NCI-H187 treated with DMSO at 0.1 percent for 48 hours (cell line): ENCODE measurements at places on chromosomes 2 and 18.

- no peak for DNase-seq
Measured at GRCh38 chr2:239751679-239752355, 273.3 kb downstream of the NDUFA10 start.

GRCh38 chr2:183079139-183079775 lies 710 bp downstream of the DUSP19 start:
- no peak for DNase-seq

- DNase-seq = no peak
Measured at GRCh38 chr2:126482582-126483464, 173.1 kb upstream of the GYPC start.

GRCh38 chr18:35050028-35050546 lies 8.9 kb downstream of the MAPRE2 start:
- no peak for DNase-seq

DNA sequence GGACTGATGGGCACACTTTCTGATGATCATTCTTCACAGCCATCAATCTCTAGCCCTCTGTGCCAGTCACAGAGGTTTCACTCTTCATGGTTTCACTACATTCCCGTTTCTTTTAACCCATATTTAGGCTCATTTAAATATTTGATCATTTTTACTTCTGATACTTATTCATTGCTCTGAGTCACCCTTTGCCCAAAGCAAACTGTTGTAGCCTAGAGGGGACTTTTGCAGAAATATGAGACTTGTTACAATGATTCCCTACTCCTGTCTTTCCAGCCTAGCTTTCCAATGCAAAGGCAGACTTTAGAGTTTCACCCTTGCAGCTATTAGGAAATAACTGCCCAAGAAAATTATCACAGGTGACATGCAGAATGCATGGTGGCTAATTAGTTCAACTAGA lies 444.2 kb downstream of the PTPRM start:
- no peak for DNase-seq

- DNase-seq = no peak
Measured at GRCh38 chr2:177235855-177236437, 23.4 kb downstream of the HNRNPA3 start.

DNA sequence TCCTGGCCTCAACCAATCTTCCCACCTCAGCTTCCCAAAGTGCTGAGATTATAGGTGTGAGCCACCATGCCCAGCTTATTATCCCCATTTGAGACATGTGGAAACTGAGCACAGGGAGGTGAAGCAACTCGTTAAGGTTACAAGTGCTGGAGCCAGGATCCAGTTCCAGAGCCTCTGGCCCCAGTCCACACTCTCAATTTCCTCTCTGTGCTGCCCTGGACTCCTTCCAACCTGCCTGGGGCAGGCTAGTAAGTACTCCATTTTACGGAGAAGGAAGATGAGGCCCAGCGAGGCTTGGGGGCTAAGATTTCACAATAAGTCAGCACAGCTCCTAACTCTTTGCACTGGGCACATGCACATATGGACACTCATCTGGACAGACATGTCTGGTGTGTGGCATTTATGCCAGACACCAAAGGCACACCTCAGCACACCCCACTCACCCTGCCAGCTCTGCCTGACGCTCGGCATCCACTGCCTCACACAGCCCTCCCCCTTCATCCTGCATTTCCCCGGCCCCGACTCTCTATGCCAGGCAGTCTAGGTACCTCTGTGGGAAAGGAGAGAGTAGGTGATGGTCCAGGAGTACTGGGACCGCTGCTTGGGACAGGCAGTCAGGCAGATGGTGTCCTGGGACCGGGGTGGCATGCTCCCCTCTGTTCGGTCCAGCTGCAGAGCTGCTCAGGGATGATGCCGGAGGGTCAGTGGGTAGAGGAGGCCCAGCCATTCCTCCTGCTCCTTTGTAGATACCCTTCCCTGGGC lies 20.5 kb downstream of the CFAP65 start:
- DNase-seq = no peak

DNA sequence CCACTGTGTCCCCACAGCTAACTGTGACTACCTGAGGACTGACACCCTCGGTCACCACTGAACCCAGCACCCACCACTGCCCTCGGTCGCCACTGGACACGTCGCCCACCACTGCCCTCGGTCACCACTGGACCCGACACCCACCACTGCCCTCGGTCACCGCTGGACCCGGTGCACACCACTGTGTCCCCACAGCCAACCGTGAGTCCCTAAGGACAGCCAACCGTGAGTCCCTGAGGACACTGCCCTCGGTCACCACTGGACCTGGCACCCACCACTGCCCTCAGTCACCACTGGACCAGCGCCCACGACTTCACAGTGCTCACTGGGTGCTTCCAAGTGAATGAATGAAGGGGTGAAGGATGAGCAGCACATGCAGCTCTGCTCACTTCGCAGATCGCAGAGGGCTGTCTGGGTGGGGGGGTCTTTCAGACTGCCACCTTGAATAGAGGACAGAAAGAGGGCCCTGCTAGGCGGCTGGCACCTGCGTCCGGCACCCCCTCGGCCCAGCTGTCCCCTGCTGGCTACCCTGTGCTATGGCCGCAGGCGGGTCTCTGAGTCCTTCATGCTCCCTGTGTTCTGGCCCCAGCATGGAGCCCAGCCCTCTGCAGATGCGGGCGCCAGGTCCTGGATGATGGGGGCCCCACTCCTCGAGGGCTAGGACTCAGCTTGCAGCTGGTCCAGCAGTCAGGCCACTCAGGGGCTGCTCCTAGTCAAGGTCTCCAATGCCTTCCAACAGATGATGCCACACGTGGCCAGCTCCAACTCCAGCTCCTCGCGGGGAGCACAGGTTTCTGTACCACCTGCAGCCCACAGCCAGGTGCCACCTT lies 51.4 kb upstream of the GPC1 start:
- no peak for DNase-seq

- DNase-seq = no peak
Measured at GRCh38 chr2:32229635-32230034, 35.1 kb downstream of the NLRC4 start.

- no peak for DNase-seq
Measured at GRCh38 chr2:149885468-149885867, 297.9 kb upstream of the MMADHC start.

DNA sequence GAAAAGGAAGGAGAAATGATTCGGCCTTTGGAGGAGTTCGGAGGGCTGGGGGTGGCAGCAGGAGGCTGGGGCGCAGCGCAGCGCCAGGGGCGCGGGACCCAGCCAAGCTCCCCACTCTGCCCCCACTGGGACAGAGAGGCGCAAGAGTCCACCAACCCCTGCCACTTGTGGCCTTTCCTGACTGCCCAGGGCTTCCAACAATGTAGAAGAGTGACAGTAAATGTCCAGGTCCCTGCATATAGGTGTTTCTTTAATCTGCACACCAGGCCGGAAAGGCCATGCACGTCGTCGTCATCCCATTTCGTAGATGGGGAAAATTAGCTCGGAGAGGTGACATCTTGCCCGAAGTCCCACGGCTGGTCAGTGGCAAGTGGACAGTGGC lies 96.6 kb downstream of the INHBB start:
- no peak for DNase-seq

DNA sequence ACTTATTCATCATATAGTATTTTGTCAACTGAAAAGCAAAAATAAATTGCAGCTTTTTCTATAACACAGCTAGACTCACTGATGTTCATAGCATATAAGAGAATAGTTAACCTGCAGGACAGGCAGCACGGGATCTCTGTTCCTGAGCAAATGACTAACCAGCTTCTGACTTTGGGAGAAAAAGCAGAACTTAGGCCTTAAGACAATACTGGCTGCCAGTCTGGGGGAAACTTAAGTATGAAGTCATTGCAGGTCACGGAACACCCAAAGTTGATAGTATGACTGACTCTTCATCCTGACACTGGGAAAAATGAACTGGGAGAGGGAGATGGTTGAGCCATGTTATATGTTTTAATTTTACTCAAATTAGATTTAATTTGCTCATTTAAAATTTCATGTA lies 113.0 kb downstream of the DPP4 start:
- DNase-seq = no peak

DNA sequence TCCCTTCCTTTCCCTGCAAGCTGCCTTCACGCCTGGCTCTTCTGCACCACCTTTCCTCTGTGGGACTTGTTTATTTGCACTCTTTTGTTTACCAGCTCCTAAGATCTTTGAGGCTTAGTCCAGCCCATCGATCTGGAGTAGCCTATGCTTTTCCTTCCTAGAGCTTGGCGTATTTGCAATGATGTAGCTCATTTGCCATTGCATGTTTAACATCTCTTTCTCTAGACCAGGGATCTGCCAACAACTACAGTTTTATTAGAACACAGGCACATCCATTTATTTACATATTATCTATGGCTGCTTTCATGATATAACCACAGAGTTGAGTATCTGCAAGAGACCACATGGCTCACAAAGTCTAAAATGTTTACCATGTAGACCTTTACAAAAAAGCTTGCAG lies 150.4 kb downstream of the RAPGEF4 start:
- no peak for DNase-seq

DNA sequence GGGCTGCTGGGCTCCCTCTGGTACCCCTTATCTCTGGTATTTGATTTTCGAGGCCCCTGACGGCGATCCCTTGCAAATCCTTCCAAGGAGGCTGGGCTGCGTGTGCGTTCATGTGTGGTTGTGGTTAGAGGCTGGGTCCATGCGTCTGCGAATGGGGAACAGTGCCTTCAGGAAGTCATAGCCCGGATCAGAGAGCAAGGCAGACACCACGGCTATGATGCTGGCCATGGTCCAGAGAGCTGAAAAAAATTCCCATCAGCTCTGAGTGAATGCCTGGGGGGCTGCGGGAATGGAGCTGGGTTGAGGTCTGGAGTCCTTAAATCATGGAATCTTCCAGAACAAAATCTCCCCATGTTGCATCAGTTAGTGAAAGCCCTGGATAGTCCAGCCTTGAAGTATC lies 145.5 kb downstream of the ACKR3 start:
- DNase-seq = no peak

- DNase-seq = no peak
Measured at GRCh38 chr2:240437551-240437860, 2.0 kb downstream of the GPC1 start.
